GM23248 (cell line): ENCODE measurements at places on chromosomes 6 and 20. TPM values are rescaled to one million over a fixed set of nuclear protein-coding genes. Genes with fewer than 3 reads are reported as not detected.

DNA sequence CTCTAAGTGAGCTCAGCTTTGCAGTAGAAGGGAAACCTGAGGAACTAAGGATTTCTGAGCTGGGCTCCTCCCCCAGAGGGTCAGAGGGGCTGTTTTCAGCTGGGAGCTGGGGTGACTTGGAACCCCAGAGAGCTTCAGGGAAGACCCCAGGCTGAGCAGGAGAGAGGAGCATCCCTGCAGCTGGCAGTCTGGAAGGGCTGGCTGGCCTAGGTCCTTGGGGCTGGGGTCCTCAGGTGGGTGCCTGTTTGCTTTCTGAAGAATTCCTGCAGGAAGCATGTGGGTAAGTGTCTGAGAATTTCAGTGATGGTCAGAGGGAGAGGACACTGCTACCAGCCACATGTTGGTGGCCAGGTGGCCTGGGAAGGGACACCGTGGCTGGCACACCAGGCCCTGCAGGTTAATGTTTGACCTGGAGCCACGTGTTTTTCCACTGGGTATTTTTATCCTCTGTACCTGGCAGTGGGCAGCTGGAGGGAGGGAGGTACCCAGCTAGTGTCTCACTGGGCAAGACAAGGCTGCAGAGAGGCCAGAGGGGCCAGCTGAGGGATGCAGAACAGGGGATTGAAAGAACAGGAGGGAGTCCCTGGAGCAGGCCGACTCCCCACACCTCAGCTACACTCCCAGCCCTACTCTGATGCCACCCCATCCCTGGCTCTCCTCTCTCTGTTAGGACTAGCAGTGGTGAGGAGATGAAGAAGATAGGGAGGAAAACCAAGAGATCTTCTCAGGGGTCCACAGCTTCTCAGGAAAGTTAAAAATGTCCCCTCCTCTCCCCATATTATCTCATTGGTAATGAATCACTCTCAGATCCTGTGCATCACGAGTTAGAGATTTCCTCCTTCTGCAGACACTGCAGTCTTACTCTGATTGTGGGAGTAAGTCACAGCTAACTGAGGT, 143.6 kb downstream of the VEGFA start:
- no peaks in the 10 kb centered on the region for H3K27me3 ChIP-seq
- H3K4me1 ChIP-seq, result peaks cover 32% of the 10 kb centered on the region
- no peaks in the 10 kb centered on the region for H3K36me3 ChIP-seq
- DNase-seq, result peak; percentile 58
- H3K4me3 ChIP-seq, result no peak overlapping the region
- no peak overlapping the region for H3K27ac ChIP-seq

DNA sequence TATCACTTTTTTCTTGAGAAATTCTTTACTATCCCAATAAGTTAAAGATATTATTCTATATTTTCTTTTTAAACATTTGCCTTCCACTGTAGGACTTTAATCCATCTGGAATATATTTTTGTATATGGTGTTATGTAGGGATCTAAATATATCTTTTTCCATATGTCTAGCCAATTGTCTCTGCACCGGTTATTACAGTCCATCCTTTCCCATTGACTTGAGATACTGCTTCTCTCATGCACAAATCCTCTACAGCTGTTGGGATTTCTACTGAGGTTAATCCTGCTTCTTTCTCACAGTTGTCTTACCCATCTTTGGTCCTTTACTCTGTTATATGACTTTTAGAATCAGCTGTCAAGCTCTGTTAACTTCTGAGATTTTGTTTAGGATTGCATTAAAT, 483.8 kb upstream of the CDH4 start:
- no peak overlapping the region for H3K4me3 ChIP-seq
- H3K36me3 ChIP-seq, result no peaks in the 10 kb centered on the region
- H3K27me3 ChIP-seq, result no peaks in the 10 kb centered on the region
- H3K4me1 ChIP-seq, result no peaks in the 10 kb centered on the region
- DNase-seq, result no peak
- H3K27ac ChIP-seq, result no peak overlapping the region

DNA sequence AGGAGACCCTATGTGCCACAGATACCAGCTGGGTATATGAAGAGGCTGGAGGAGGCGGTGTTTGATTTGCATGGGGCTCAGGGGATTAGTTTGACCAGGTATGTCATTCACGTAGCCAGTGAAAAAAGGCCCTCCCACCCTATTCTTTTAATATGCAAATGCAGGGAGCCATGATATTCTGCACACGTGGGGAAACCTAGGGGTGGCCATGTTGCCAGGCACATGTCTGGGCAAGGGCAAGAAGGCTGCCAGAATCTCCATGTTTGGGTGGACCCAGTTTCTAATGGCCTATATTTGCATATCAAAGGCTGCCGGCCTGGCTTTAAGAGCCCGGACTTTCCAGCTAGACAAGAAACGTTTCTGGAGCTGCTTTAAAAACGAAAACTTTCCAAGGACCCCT, 60.4 kb downstream of the SOX4 start:
- no peak for DNase-seq

GRCh38 chr6:29632789-29633533, at the start of gene GABBR1:
Gene GABBR1, minus strand, starts transcription at chr6:29633183. Its CDS starts 798 bp downstream, at chr6:29632385.
- peak within 1 kb of the TSS; percentile 83 for H3K4me3 ChIP-seq
- DNase-seq, result peak; percentile 96
- no peaks in the 10 kb centered on the region for H3K27me3 ChIP-seq

DNA sequence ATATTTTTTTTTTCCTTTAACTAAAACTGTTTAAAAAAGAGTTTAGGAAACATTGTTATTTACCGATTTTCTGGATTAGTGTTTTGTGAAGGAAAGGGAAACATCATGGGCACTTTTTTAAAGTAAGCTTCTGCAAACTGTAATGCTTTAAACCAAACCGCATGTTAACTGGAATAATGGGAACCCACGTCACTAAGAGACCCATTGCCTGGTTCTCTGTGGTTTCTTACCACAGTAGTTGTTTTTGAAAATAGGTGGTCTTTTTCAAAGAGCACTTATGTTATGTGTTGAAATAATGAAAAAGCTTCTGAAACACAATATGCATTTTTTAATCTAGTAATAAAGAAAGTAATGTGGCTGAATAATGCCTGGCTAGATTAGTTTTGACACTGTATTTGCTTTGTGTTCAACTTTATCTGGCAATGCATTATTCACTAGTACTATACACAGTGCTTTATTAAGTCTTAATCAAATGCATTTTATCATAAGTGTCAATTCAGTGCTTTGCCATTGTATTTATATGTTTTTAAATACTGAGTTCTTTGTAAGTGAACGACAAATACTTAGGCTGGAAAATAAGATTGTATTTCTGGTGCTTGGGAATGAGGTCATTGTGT, 754.1 kb upstream of the FLRT3 start:
- no peak overlapping the region for H3K27ac ChIP-seq
- H3K4me3 ChIP-seq, result no peak overlapping the region
- H3K36me3 ChIP-seq, result no peaks in the 10 kb centered on the region
- no peaks in the 10 kb centered on the region for H3K4me1 ChIP-seq
- no peaks in the 10 kb centered on the region for H3K27me3 ChIP-seq
- DNase-seq, result no peak

GRCh38 chr6:51554029-51554428, 533.4 kb downstream of the PKHD1 start:
- H3K4me3 ChIP-seq, result no peak overlapping the region
- no peaks in the 10 kb centered on the region for H3K36me3 ChIP-seq
- H3K27ac ChIP-seq, result no peak overlapping the region
- H3K4me1 ChIP-seq, result no peaks in the 10 kb centered on the region
- H3K27me3 ChIP-seq, result no peaks in the 10 kb centered on the region
- no peak for DNase-seq

GRCh38 chr20:43176726-43177125, 13.0 kb downstream of the PTPRT start:
- no peak overlapping the region for H3K4me3 ChIP-seq
- no peaks in the 10 kb centered on the region; the same call in 1 of the 2 replicates for H3K27me3 ChIP-seq
- H3K4me1 ChIP-seq, result no peaks in the 10 kb centered on the region
- no peaks in the 10 kb centered on the region for H3K36me3 ChIP-seq
- no peak overlapping the region for H3K27ac ChIP-seq

- no peak overlapping the region for H3K4me3 ChIP-seq
- H3K27ac ChIP-seq, result no peak overlapping the region
- peaks cover 8% of the 10 kb centered on the region for H3K4me1 ChIP-seq
Measured at GRCh38 chr20:48339986-48340882, 487.6 kb downstream of the PREX1 start.

- peak; percentile 2 for DNase-seq
- H3K27ac ChIP-seq, result no peak overlapping the region
- H3K36me3 ChIP-seq, result no peaks in the 10 kb centered on the region
Measured at GRCh38 chr20:15682690-15683089, 890.6 kb downstream of the KIF16B start.

GRCh38 chr6:25387483-25387882, 108.3 kb downstream of the CARMIL1 start:
- H3K27me3 ChIP-seq, result no peaks in the 10 kb centered on the region
- DNase-seq, result no peak
- H3K4me3 ChIP-seq, result no peak overlapping the region
- H3K27ac ChIP-seq, result no peak overlapping the region
- peaks cover 14% of the 10 kb centered on the region for H3K4me1 ChIP-seq

DNA sequence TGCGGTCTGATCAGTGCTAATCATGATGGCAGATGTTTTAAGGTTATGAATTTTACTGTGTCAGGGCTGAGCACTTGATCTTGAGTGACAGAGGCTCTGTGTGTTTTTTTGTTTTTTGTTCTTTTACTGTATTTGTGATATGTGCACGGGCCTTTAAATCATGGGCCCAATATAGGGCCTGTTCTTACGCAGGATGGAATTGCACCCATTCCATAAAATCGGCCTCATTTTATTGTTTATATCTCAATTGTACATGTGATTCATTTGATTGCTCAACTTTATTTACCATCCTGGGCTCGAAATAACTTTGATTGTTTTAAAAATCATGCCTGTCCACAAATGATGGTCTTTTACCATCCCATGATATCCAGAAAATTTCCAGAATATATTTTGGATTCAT, 39.3 kb upstream of the MBOAT1 start:
- H3K36me3 ChIP-seq, result no peaks in the 10 kb centered on the region
- no peak for DNase-seq
- H3K4me1 ChIP-seq, result no peaks in the 10 kb centered on the region
- no peak overlapping the region for H3K4me3 ChIP-seq
- H3K27ac ChIP-seq, result no peak overlapping the region

GRCh38 chr6:7604506-7604905, 14.5 kb downstream of the SNRNP48 start:
- no peak for DNase-seq
- no peaks in the 10 kb centered on the region for H3K27me3 ChIP-seq
- no peak overlapping the region for H3K27ac ChIP-seq
- no peaks in the 10 kb centered on the region for H3K4me1 ChIP-seq

- H3K4me3 ChIP-seq, result no peak overlapping the region
- DNase-seq, result peak; percentile 52
- H3K36me3 ChIP-seq, result peaks cover 13% of the 10 kb centered on the region; the same call in 1 of the 2 replicates
- peak overlapping the region; percentile 48 for H3K27ac ChIP-seq
- peaks cover 20% of the 10 kb centered on the region for H3K4me1 ChIP-seq
Measured at GRCh38 chr6:53033764-53034163, 31.4 kb upstream of the FBXO9 start.

GRCh38 chr6:40803897-40804702, 216.9 kb upstream of the LRFN2 start:
- H3K27ac ChIP-seq, result no peak overlapping the region
- DNase-seq, result peak; percentile 9
- no peaks in the 10 kb centered on the region for H3K36me3 ChIP-seq
- H3K4me3 ChIP-seq, result no peak overlapping the region

GRCh38 chr20:9412309-9412708, 102.1 kb upstream of the LAMP5 start:
- H3K36me3 ChIP-seq, result no peaks in the 10 kb centered on the region
- 0 out of 2 replicates have a peak, but pooled peaks cover 7% of the 10 kb centered on the region for H3K27me3 ChIP-seq
- DNase-seq, result no peak
- H3K4me3 ChIP-seq, result no peak overlapping the region
- H3K27ac ChIP-seq, result no peak overlapping the region

DNA sequence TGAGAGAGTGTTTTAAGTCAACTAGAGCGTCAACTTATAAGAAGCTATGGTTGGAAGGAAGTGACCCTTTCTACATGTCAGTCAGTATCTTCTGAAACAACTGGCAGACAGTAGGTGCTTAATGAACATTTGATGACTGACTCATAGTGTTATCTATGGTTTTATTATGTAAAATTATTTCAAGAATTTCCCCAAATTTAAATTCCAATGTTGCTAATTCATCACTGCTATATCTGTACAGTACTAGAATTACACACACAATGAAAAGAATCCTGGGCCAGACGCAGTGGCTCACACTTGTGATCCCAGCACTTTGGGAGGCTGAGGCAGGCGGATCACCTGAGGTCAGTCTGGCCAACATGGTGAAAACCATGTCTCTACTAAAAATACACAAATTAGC, 721.4 kb upstream of the FLRT3 start:
- no peaks in the 10 kb centered on the region; the same call in 1 of the 2 replicates for H3K4me1 ChIP-seq
- DNase-seq, result no peak
- no peaks in the 10 kb centered on the region for H3K27me3 ChIP-seq
- no peak overlapping the region for H3K27ac ChIP-seq
- H3K36me3 ChIP-seq, result no peaks in the 10 kb centered on the region
- H3K4me3 ChIP-seq, result no peak overlapping the region

DNA sequence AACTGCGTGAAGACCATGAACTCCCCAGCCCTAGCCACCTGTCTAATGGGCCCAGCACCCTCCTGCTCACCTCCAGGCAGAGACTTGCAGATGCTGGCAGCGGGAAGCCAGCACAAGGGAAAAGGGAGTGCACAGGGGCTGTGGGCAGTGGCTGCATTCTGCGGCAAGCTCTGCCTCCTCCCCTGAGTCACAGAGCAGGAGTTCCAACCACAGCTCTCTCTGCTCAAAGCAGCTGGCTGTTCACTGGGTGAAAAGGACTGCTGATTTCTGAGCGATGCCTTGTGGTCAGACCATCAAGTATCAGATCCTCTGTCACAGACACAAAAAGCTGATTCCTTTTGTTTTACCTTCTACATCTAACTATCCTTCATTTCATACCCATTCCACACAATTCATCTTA, 10.5 kb downstream of the NKX2-2 start:
- no peaks in the 10 kb centered on the region for H3K4me1 ChIP-seq
- no peak overlapping the region for H3K27ac ChIP-seq
- DNase-seq, result peak; percentile 60
- no peak overlapping the region for H3K4me3 ChIP-seq
- H3K36me3 ChIP-seq, result no peaks in the 10 kb centered on the region
- peaks cover 53% of the 10 kb centered on the region for H3K27me3 ChIP-seq

ZKSCAN4 gene
- 3.7 and 4.2 TPM in 2 replicates for total RNA-seq

SERINC1 gene
- 346 and 367 TPM in 2 replicates for total RNA-seq

MAN1A1 gene
- total RNA-seq, result 31.4 and 33.4 TPM in 2 replicates

HMGN3 gene
- 17.6 and 30.0 TPM in 2 replicates for total RNA-seq

ANGPT4 gene
- total RNA-seq, result not detected in 2 replicates

NOTCH4 gene
- total RNA-seq, result 0.38 and 0.65 TPM in 2 replicates

PTK6 gene
- 0.13 TPM in 1 of 2 replicates, not detected in the other for total RNA-seq

C6orf15 gene
- total RNA-seq, result not detected in 2 replicates

TNXB gene
- 23.5 and 23.8 TPM in 2 replicates for total RNA-seq

HSPA1L gene
- total RNA-seq, result 1.3 and 1.7 TPM in 2 replicates

FNDC11 gene
- 0.65 TPM in 1 of 2 replicates, not detected in the other for total RNA-seq
